ELR (cell line): ENCODE measurements at places on chromosomes 7 and 10.
A peak's percentile ranks its signal among the peaks of the same experiment; 100 is the strongest.

DNA sequence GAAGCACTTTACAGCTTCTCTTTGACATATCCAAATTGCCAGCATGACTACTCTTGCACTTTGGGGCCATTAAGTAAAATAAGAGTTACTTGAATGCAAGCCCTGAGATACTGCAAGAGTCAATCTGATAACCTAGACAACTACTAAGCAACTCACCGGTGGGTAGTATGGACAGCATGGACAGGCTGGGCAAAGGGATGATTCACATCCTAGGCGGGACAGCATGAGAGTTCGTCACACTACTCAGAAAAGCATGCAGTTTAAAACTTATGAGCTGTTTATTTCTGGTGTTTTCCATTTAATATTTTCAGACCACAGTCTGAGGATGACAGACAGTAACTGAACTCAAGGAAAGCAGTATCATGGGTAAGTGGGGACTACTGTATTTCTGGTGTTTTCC lies 84.0 kb downstream of the ORC5 start:
- peak; percentile 82 for DNase-seq

- peak; percentile 10 for DNase-seq
Observed at GRCh38 chr7:16399916-16400892, 21.1 kb downstream of the CRPPA start.

DNA sequence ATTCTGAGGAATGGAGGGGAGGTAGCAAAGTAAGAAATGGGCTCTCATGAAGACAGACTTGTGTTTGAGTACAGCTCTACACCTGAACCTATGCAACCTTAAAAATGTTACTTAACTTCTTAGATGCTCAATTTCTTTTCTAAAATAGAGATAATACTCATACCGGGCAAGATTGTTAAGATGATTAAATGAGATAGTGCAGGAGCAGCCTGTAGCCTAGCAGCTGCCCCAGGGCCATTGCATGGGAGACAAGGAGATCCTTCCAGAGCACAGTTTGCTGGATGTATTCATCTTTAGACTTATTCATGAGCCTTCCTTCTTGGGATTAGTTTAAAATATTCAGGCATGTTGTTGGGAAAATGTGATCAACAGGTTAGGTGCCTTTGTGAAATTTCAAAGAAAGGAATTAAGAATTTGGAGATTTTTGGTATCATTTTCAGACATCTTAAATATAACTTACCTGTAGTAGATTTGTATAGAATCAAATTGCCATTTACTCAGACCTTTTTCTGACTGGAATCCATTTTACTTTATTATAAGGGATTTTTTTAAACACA lies 130.2 kb downstream of the KAT6B start:
- no peak for DNase-seq

DNA sequence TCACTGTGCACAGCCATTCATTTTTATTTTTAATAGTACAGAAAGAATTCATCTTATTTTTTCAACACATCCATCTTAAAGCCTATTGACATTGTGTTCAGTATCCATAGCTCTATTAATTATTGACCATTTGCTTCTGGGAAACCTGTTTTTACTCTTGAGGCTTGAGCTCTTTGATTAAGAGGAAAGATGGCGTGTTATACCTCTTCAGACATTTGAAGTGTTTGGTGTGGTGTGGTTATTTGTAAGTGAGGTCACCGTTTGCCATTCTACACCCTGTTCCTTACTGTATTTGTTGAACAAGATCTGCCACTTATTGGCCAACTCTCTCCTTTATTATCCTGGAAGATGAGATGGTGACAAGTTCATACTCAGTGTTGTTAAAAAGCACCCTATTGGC lies 18.4 kb downstream of the C7orf57 start:
- no peak for DNase-seq

- peak; percentile 88 for DNase-seq
Observed at GRCh38 chr10:119737823-119738222, 12.0 kb downstream of the INPP5F start.

DNA sequence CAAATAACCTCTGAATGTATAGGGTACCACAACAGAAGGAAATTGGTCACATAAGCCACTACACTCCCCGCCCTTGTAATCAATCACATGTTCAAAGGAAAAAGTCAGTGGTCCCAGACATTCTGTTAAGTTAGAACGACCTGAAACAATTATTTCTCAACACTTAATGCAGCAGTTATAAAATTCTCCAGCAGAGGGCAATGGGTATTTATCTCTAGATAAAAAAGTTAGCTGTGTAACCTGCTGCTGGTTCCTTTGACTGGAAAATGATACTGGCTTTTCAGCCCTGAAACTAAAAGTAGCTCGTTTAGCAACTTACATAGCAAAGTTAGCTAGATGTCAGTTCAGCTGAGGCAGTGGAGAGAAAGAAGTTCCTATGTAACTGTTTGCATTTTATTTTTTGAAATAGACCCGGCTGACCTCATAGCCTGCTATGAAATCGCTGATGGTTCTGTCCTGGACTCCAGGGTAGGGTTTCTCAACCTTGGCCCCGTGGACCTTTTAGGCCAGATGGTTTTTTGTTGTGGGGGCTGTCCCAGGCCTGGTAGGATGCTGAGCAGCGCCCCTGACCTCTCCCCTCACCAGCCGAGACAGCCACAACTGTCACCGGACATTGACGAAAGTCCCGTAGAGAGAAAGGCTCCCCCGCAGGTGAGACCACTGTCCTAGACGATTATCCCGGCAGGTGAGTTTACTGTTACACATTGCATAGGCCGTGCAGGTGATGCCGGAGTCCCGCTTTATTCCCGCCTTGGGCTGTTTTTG lies 40.2 kb upstream of the PROSER2 start:
- peak; percentile 79 for DNase-seq

- no peak for DNase-seq
Observed at GRCh38 chr7:77281780-77282478, 82.3 kb upstream of the FGL2 start.

- no peak for DNase-seq
Observed at GRCh38 chr10:74575912-74576311, 250.5 kb upstream of the KAT6B start.

DNA sequence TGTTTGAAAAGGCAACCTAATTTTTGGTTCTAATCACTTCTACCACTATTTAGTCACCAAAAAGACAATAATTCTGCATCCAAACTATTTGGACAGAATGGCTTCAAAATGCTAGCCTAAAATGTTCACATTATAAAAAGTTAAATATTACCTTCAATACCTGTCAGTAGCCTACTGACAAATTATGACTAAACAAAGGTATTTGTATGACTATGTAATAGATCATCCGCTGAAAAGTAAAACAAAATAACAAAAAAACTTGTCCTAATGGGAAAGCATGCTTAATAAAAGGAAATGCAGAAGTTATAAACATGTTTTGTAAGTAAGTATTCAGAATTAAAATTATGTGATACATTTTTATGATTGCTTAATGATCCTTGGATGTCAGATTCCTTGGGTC lies 36.6 kb downstream of the CD36 start:
- no peak for DNase-seq

- DNase-seq = no peak
Observed at GRCh38 chr7:43450894-43451293, 132.0 kb upstream of the STK17A start.

- no peak for DNase-seq
Observed at GRCh38 chr10:112990271-112990670, 40.2 kb downstream of the TCF7L2 start.

GRCh38 chr7:148819697-148820360 lies 64.3 kb downstream of the EZH2 start:
- DNase-seq = peak; percentile 63
